Suppressor macrophage treated with lipopolysaccharide for 1 hour (primary cell): ENCODE measurements at places on chromosomes 16 and 17.

- no peak for DNase-seq
These were observed 105.6 kb downstream of the SEC14L1 start for GRCh38 chr17:77246110-77247047.

GRCh38 chr16:89275837-89276720, 58.6 kb downstream of the ZNF778 start:
- DNase-seq, result no peak

GRCh38 chr17:32566303-32566702, 79.5 kb downstream of the CDK5R1 start:
- no peak for DNase-seq

DNA sequence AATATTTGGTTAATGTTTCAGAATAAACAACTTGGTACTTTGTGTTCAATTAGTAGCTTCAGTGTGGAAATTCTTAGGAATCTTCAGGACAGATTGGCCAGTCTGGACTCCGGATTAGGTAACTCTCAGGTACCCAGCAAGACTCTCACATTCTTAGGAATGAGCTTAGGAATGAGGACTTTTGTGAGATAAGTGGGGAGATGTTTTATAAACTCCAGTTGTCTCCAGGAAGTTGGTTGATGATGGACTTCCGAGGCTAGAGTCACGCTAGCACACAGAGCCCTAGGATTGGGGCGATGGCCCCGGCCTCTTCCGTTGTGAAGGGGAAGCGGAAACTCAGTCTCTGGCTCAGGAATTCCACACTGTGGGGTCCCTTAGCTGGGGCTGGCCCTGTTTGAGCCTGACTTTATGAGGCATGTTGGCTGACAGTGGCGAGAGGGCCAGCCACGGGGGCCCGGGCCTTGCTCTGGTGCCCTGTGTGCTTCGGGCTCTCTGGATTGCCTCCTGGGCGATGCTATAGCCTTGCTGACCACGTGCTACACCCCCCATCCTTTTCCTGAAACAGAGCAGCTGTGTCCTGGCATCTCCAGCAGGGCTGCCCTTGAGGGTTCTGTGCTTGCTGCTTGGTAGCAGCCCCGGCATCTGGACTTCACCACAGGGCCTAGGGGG, 32.4 kb downstream of the RAB11FIP3 start:
- peak; percentile 5 for DNase-seq

DNA sequence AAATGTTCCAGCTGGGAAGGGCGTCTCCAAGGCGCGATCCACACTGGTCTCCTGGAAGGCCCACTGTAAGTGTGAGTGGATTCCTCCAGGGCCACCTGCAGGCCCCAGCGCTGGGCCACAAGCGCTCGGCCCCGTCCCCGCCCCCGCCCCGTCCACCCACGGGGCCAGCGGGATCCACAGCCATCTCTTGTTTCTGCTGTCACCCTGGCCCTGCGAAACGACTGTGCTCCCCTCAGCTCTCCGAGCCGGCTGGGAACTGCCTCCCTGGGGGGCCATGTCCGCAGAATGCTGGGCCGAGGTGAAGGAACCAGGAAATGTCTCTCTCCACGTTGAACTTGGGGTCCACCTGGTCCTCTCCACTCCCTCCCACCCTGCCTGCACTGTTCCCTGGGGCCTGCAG, 1955.2 kb downstream of the TP53TG3F start:
- DNase-seq, result no peak

- DNase-seq, result peak; percentile 2
These were observed 2.6 kb downstream of the AXIN2 start for GRCh38 chr17:65558683-65559460.

GRCh38 chr17:8532021-8532420, 96.3 kb downstream of the NDEL1 start:
- no peak for DNase-seq

DNA sequence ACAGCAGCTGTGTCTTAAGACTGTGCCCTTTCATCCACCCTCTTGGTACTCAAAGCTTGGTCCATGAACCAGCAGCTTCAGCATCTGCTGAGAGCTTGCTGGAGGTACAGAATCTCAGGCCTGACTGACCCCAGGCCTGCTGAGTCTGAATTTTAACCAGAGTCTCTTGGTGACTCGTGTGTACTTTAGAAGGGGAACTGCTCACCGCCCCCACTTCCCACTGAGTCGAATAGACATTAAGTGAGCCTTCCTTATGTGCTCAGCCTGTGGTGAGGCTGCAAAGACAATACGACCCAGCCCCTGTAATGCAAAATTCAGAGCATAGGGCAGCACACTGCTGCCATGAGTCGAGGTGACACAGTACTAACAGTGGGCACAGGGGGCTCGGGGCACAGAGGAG, 662.8 kb downstream of the WWOX start:
- peak; percentile 78 for DNase-seq

GRCh38 chr17:48529683-48530009, 1.2 kb downstream of the HOXB1 start:
- DNase-seq, result no peak

GRCh38 chr16:69471121-69471520, 46.7 kb downstream of the CYB5B start:
- no peak for DNase-seq

GRCh38 chr17:339193-340061, 13.2 kb downstream of the RPH3AL start:
- DNase-seq, result no peak

- DNase-seq, result no peak
These were observed 7.1 kb downstream of the ASPA start for GRCh38 chr17:3482852-3483251.

- peak; percentile 31 for DNase-seq
These were observed 9.1 kb upstream of the CRYBA1 start for GRCh38 chr17:29237476-29238132.

DNA sequence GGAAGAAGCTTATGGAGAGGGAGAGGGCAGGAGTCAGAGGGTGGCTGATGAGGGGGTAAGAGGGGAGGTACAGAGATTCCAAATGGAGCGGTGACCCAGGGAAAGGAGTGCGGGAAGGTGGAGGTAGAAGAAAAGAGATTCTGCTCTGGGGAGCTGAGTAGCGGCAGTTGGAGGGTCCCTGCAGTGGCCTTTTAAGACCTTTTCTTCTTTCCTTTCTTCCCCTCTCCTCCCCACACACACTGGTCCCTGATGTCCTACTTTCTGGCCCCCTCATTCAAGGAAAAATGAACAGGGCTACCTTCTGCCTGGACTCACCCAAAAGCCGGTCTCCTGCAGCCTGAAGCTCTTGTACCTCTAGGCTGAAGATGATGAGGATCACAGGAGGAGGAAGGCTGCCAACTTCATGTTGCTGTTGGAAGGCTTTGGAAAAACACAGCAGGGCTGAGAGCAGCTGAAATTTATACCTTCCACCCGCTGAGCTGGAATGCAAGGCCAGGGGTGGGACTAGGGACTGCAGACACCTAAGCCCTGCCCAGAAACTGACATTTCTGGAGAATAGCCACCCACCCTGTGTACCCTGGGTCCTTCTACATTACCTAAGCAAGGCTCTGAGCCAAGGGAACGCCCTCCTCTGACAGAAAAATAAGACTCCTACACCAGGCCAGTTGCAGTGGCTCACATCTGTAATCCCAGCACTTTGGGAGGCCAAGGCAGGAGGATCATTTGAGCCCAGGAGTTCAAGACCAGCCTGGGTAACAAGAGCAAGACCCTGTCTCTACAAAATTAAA, 9.4 kb upstream of the HEATR6 start:
- DNase-seq, result no peak

DNA sequence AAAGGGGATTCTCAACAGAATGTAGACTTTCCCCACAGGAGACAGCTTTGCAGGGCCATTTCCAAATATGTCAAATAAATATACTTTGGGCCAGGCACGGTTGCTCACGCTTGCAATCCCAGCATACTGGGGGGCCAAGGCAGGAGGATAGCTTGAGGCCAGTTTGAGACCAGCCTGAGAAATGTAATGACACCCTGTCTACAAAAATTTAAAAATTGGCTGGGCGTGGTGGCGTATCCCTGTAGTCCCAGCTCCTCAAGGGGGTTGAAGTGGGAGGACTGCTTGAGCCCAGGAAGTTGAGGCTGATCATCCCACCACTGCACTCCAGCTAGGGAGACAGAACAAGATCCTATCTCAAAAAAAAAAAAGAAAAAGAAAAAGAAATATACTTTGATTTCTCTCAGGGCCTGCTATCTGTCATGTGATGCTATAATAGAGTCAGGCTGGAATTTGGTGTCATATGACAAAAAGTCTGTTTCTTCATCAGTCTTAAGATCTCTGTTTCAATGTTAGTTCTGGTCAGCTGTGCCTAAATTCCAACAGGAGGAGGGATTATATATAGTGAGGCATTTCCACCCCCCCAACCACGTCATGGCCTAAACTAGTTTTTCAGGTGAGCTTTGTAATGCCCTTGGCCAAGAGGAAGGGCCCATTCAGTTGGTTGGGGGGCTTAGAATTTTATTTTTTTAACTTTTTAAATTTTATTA, 4.3 kb upstream of the ZDHHC7 start:
- DNase-seq, result peak; percentile 49

DNA sequence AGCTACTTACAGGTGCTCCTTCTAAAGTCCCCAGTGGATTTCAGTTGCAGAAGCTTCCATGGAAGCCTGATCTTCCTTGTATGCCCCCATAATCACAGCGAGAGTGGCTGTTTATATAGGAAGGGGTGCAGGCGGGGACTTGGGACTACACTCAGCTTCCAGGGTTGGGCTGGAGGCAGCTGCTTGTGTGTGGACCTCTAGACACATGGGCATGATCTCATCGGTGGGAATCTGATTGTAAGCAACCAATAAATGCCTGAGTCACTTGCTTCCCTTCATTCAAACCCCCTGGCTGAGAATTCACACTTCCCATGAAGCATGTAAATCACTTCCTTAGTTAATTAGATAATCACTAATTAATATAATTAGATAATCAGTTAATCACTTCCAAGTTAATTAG, 1.0 kb upstream of the KRT20 start:
- DNase-seq, result no peak

DNA sequence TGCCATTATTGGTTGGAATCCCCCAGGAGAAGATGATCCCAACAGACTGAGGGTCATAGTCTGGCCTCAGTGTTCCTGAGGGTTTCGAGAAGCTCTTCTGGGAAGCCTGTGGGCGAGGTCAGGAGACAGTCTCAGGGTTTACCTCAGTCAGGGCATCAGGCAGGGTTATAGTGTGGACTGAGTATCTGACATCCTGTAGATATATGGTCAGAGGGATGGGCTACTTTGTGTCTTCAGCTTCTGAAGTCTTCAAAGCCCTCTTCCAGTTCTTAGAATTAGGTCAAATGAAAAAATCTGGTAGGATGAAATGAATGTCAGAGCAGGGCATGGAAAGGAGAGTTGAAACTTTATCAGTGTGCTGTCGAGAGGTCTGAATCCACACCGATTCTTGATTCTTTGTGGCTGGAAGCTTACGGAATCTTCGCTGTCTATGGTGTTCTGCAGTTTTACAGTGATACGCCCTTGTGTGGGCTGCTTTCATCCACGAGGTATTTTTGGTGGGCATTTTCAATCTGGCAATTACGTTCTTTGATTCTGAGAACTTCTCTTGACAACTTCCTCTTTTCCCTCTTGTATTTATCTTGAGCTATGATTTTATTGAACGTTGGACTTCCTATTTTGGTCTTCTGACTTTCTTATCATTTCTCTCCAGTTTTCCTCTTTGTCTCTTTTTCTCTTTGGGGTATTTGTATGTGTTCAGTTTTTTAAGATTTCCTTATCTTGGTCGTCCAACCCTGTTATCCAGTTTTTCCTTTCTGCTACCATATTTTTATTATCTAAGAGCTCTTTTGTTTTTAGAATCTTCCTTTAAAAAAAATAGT, 30.4 kb downstream of the BPTF start:
- peak; percentile 52 for DNase-seq

GRCh38 chr16:71629278-71630016, 3.5 kb downstream of the MARVELD3 start:
- DNase-seq, result no peak

- no peak for DNase-seq
These were observed 113.9 kb downstream of the AMFR start for GRCh38 chr16:56311208-56312027.

DNA sequence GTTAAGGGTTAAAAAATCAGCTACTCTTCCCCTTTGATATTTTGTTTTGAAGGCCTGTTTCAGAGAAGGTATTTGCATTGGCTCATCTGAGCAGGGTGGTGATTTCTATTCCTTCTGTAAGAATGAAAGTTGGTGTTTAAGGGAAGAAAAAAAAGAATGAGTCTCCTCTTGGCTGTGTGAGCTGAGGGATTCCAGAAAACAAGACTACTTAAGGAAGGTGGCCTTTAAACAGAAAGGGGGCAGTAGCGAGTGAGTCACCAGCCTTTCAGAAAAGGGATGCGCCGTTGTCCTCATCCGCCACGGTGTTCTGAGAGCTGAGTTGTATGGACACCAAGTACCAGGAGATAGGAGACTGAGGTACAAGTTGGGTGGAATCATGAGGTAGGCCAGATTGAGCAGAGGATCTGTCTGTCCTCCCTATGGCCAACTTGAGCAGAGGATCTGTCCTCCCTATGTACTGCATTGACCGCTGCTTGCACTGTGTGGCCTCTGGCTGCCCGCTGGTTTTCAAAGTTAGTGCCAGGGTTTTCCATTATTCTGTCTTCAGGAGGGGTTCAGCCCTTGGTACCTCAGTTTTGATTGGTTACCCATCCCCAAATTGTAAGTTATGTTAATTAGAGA, 8.2 kb downstream of the PRKCA start:
- no peak for DNase-seq

DNA sequence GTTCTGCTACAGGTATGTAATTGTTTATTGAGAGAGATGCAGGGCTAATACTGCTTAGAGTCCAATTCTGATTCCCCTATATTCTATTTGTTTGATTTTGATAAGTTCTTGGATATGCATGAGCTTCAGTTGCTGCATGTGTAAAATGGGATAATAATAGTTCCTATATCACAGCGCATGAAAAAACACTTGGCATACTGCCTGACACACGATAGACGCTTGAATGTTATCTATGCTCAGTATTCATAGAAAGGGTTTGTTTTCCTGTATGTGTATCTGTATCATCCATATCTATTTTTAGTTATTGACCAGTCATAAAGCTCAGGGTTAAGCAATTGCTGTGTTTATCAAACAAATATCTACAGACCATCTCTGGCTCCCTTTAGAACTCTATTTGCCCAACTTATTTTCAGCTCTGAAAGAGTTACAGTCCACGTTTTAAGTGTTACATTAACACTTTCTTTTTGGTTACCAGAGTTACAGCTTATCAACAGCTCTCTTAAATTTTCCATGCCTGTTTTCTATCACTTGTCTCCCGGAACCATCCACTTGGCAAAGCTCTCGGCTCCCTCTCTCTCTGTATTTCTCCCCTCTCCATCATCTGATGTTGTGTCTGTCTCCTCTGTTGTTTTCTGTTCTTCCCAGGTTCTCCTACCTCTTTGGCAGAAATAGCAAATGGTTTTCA, 334.8 kb downstream of the CBLN1 start:
- no peak for DNase-seq

DNA sequence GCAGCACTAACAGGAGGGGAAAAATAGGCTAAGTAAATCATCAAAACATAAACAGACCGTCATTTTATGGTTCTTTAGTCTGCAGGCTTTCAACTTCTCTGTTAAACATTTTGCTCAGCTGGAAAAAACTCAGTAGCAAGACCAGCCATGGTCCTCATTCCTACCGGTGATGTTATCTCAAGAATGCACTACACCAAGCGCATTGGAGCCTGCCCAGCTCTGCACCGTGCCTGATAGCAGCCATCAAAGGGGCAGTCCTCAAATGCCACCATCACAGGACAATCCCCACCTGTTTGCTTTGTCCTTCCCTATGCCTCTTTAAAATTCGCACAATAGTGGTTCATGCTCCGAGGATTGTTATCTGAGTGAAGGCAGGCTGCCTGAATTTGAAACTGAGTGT, 181.5 kb upstream of the MON1B start:
- DNase-seq, result no peak
